CD4-positive, alpha-beta T cell treated with Interferon alpha-2 for 1 hour (primary cell): ENCODE measurements at places on chromosomes 7 and 10.

- no peak for DNase-seq
Observed at GRCh38 chr7:496528-497295, 22.9 kb downstream of the PDGFA start.

DNA sequence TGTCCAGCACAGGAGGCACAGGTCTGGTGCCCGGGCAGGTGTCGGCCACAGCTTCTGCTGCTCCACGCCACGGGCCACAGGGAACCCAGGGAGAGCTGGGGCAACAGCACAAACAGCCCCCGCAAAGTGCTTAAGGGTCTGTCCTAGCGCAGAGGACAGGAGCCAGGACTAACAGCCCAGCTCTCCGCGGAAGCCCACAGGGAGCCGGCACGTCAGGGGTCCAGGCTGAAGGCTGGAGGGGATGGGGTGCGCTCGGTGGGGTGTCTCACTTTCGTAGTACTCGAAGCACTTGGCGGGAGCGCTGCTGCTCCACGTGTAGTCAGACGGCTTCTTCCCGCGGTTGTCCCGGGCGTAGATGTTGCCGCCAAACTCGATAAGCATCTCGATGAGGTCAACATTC, 24.9 kb downstream of the ASB13 start:
- DNase-seq = no peak

GRCh38 chr10:93468461-93469213, 13.5 kb downstream of the MYOF start:
- DNase-seq = no peak

DNA sequence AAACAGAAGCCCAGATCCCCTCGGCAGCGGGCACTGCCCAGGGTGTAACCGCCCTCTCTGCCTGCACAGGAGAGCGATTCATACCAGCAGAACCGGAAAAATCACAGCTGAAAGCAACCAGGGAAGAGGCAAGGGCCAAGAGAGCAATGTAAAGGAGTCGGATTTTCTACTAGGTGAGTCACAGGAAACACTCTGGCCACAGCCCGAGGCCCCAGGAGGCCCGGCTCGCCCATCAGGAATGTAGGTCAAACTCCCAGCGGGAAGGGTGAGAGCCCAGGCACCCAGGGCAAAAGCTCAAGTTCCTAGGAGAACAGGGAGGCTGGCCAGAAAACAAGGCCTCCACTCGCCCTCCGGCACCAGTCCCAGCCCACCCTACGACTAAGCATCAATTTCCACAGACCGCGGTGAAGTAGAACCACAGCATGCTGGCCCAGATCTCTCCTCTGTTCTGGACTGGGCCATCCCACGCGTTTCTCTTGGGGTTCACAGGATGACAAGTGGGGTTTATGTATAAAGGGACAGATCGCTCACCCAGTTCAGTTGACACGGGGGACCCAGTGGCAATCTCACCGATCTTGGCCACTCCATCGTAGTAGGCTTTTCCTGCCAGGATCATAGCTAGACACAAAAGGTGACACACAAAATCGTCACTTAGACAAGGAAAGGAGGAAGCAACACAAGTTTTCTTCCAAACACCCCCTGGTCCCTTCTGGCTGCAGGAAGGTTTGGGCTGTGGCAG, 46.2 kb downstream of the BAIAP2L1 start:
- DNase-seq = no peak

- peak; percentile 80 for DNase-seq
Observed at GRCh38 chr7:131011976-131012375, 278.0 kb upstream of the KLF14 start.

DNA sequence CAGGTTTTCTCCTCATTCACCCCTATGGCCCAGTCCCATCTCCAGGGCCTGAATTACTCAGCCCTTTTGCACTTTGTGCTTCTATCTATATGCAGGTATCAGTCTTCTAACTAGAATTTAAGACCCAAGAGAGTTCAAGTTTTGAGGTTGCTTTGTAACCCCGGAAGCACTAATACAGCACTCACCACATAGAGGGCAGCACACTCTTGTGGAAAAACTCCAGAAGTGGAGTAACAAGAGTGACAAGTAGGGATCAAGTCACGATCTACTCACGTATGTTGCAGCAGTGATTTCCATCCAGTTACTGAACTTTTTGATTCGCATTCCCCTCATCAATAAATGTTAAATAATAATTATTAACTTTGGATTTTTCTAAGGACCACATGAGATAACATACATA, 151.0 kb downstream of the CHCHD3 start:
- DNase-seq = no peak

DNA sequence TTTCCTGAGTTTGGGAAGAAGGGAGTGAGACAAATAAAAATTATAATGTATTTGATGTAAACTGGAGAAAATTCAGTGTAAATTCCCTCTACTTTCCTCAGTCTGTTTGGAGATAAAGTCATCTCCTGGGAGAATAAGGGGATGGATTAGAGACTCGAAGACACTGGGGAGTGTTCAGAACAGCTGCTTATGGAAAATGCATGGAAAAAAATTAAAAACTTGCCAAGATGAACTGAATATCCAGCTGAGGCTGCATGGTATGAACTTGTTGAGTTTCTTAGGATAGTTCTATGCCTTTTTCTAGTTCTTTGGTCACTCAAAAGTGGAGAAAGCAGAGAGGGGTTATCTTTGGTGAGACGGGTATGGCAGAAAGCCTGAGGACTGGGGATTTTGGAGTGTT, 210.5 kb downstream of the BICC1 start:
- no peak for DNase-seq

- DNase-seq = no peak
Observed at GRCh38 chr7:94089806-94090205, 85.7 kb upstream of the BET1 start.

DNA sequence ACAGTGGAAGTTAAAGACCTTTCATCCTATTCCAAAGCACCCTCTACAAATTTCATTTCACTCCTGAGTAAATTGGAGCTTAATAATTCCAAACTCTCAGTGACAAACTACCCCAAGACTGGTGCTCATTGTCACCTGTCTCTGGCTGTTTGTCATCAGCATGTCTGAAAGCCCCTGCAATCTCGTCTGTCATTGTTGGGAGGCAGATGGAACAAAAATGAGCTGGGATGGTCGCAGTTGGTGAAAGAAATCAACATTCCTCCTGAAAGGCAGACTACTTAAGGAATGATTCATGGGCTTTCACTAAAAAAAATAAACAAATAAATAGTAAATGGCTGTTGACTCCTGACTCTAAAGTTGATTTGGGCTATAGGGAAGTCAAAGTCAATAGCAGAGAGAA, 69.7 kb upstream of the PALS2 start:
- no peak for DNase-seq

- no peak for DNase-seq
Observed at GRCh38 chr7:77760809-77761453, 37.3 kb downstream of the TMEM60 start.
